Neural crest cell (in vitro differentiated cells): ENCODE measurements at places on chromosomes 13 and 19. TPM values are rescaled to one million over a fixed set of nuclear protein-coding genes. Genes with fewer than 3 reads are reported as not detected.

- H3K27ac ChIP-seq, result no peak overlapping the region
- H3K27me3 ChIP-seq, result no peaks in the 10 kb centered on the region
- H3K4me1 ChIP-seq, result peaks cover 16% of the 10 kb centered on the region
- H3K4me3 ChIP-seq, result no peak overlapping the region
These were observed 28.8 kb upstream of the MCF2L start for GRCh38 chr13:112940236-112940635.

- no peak for DNase-seq
- H3K36me3 ChIP-seq, result no peaks in the 10 kb centered on the region
- H3K4me1 ChIP-seq, result peaks cover 4% of the 10 kb centered on the region
- no peak overlapping the region for H3K27ac ChIP-seq
- H3K27me3 ChIP-seq, result no peaks in the 10 kb centered on the region
- H3K4me3 ChIP-seq, result no peak overlapping the region
These were observed 1703.2 kb downstream of the EFNB2 start for GRCh38 chr13:104832231-104832630.

DNA sequence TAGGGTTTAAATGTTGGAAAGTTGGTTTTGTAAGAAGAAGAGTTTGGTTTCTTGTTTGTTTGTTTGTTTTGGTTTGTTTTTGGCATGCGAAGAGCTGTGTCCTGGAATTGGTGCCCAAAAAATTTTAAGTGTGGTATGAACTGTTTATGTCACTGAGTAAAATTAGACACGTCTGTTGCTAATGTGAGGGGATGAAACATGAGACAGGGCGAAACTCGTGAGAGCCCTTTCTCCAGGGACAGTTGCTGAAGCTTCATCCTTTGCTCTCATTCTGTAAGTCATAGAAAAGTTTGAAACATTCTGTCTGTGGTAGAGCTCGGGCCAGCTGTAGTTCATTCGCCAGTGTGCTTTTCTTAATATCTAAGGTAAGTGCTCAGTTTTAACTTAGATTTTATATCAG, at the start of gene SGCG:
SGCG (plus strand) TSS at position 269 of the 400 bp plus-strand sequence. CDS start 22,716 bp downstream, outside the sequence.
- DNase-seq, result no peak
- H3K4me1 ChIP-seq, result no peaks in the 10 kb centered on the region
- H3K27ac ChIP-seq, result peak within 1 kb of the TSS; percentile 52

- H3K27me3 ChIP-seq, result no peaks in the 10 kb centered on the region
- H3K36me3 ChIP-seq, result no peaks in the 10 kb centered on the region
- no peak overlapping the region for H3K4me3 ChIP-seq
- no peak for DNase-seq
- H3K27ac ChIP-seq, result peak overlapping the region; percentile 17
These were observed 30.7 kb downstream of the CEACAM1 start for GRCh38 chr19:42497492-42498168.

DNA sequence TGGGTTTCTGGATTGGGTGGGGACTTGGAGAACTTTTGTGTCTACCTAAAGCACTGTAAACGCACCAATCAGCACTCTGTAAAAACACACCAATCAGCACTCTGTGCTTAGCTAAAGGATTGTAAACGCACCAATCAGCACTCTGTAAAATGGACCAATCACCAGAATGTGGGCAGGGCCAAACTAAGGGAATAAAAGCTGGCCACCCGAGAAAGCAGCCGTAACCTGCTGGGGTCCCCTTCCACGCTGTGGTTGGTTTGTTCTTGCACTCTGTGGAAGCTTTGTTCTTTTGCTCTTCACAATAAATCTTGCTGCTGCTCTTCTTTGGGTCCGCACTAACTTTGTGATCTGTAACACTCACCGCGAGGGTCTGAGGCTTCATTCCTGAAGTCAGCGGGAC, 37.3 kb downstream of the LIG4 start:
- peaks cover 2% of the 10 kb centered on the region for H3K36me3 ChIP-seq
- no peaks in the 10 kb centered on the region for H3K4me1 ChIP-seq
- DNase-seq, result no peak
- H3K4me3 ChIP-seq, result no peak overlapping the region
- no peak overlapping the region for H3K27ac ChIP-seq

DPRX gene
- total RNA-seq, result not detected in 2 replicates

MEIOSIN gene
- not detected in 2 replicates for total RNA-seq

PRDX2 gene
- 651 and 672 TPM in 2 replicates for total RNA-seq

DPF1 gene
- total RNA-seq, result 31.7 and 35.5 TPM in 2 replicates

ANGPTL8 gene
- not detected in 2 replicates for total RNA-seq
